ENCODE measurements at places on chromosomes 5 and 9.
A peak's percentile ranks its signal among the peaks of the same experiment; 100 is the strongest.

- no peak overlapping the region for H3K4me3 ChIP-seq
- H3K36me3 ChIP-seq = peaks cover 13% of the 10 kb centered on the region
- no peak overlapping the region for H3K27ac ChIP-seq
- no peak for DNase-seq
Measured at GRCh38 chr5:64839936-64840335, 71.2 kb downstream of the CWC27 start.

DNA sequence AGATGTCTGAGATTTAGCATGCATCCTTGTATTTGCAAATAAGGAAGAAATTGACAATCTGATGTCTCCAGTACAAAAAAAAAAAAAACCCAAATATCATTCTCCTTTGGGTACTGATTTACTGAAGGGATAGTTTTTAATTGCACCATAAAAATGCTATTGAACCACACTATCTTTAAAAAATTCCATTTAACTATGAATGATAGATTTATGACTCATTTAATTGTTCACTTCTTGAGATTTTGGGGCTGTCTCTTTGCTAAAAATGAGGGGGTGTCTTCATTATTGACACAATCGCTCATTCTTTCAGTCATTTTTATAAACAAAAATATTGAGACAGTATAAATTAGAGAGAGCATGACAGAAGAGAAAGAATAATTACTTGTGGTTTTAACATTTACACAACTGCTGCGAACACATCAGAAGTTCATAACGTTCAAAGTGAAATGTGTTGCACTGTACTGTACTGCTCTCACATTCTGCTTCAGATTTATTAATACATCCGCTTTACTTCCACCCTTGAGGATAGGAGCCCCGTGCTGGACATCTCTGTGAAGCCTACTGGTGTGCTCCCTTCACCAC lies 142.3 kb downstream of the MEF2C start:
- H3K27ac ChIP-seq = no peak overlapping the region
- no peaks in the 10 kb centered on the region for H3K27me3 ChIP-seq

GRCh38 chr9:92947268-92948037 lies at the start of gene FGD3:
Gene FGD3, plus strand, starts transcription at chr9:92947523. Its CDS starts 28,734 bp downstream, at chr9:92976257.
- H3K4me1 ChIP-seq = peaks cover 12% of the 10 kb centered on the region
- no peaks in the 10 kb centered on the region for H3K36me3 ChIP-seq
- DNase-seq = peak; percentile 31
- H3K27me3 ChIP-seq = peaks cover 6% of the 10 kb centered on the region
- H3K4me3 ChIP-seq = peak within 1 kb of the TSS; percentile 67
- no peak within 1 kb of the TSS for H3K27ac ChIP-seq

GRCh38 chr9:93456504-93456903 lies 3.1 kb upstream of the FAM120AOS start:
- H3K4me3 ChIP-seq = no peak overlapping the region
- DNase-seq = no peak
- H3K36me3 ChIP-seq = peaks cover 11% of the 10 kb centered on the region
- peaks cover 28% of the 10 kb centered on the region for H3K4me1 ChIP-seq
- H3K27me3 ChIP-seq = no peaks in the 10 kb centered on the region
- no peak overlapping the region for H3K27ac ChIP-seq

DNA sequence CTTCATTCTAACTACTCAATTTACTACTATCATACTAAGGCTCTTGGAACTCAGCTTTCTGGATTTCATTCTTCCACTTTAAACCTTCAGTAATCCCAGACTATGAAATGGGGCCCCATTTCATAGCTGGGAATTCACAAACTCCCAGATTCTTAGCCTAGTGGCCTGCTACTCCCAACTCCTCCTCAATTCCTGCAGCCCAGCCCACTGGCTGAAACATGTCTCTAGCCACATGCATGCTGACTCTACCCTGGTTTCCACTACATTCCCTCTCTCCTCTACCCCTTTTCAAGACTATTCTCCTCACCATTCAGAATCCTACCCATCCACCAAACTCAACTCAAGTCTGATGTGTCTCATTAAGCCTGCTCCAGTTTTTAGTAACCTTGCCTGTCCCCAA lies 370.6 kb downstream of the BNC2 start:
- H3K27ac ChIP-seq = no peak overlapping the region
- H3K36me3 ChIP-seq = no peaks in the 10 kb centered on the region

GRCh38 chr9:98007251-98007928 lies 24.2 kb downstream of the ANP32B start:
- H3K27ac ChIP-seq = no peak overlapping the region
- no peak overlapping the region for H3K4me3 ChIP-seq
- H3K4me1 ChIP-seq = peaks cover 17% of the 10 kb centered on the region
- H3K36me3 ChIP-seq = peaks cover 31% of the 10 kb centered on the region
- no peaks in the 10 kb centered on the region for H3K27me3 ChIP-seq
- peak; percentile 57 for DNase-seq

DNA sequence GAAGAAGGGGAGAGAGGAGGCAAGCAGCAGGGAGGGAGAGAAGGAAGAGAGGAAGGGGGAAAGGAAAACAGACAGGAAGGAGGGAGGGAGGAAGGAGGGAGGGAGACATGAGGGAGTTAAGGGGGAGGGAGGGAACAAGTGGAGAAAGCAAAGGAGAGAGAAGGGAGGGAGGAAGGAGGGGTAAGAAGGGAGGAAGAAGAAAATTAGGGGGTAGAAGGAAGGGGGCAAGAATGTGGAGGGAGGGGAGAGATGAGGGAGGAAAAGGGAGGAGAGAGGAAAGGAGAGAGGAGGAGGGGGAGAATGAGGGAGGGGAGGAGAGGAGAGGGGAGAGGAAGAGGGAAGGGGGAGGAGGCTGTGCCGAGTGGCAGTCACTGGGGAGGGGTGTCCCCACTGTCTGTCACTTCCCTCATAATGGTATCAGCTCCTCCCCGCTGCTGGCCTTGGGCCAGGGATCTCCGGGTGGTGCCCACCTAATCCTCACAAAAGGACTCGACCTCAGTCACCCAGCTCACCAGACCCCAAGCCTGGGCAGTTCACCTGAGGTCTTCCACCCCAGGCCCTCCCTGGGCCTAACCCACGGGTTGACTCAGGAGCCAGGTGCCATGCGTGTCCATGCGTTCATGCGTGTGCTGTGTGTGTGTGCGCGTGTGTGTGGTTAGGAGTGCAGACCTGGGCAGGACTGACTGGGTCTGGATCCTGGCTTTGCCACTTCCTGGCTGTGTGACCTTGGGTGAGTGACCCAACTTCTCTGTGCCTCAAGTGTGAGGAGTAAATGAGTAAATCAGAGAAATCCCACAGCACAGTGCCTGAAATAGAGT lies 18.1 kb downstream of the C9orf50 start:
- no peaks in the 10 kb centered on the region for H3K27me3 ChIP-seq
- peak; percentile 76 for DNase-seq
- no peak overlapping the region for H3K4me3 ChIP-seq
- H3K36me3 ChIP-seq = no peaks in the 10 kb centered on the region
- peaks cover 43% of the 10 kb centered on the region for H3K4me1 ChIP-seq
- no peak overlapping the region for H3K27ac ChIP-seq
